Astrocyte (in vitro differentiated cells and primary cell): ENCODE measurements at places on chromosomes 7 and 10. TPM values are rescaled to one million over a fixed set of nuclear protein-coding genes. Genes with fewer than 3 reads are reported as not detected.

DNA sequence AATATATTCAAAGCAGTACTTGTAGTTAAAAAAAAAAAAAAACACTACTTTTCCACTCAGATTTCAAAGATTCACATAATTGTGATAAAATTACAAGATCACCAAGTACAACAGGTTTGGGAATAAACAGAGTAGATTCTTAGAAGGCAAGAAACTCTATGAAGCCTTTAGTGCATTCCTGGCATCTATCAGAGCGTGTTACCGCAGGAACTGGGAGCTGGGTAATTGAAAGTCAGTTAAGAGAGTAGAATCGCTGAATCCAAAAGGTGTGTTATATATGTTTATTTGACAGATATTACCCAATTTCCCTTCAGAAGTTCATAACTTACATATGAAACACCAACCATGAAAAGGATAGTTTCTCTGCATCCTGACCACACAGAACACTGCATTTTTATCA lies 159.2 kb upstream of the PLXNA4 start:
- no peak overlapping the region for H3K4me3 ChIP-seq
- H3K27me3 ChIP-seq: no peaks in the 10 kb centered on the region
- DNase-seq: no peak

DNA sequence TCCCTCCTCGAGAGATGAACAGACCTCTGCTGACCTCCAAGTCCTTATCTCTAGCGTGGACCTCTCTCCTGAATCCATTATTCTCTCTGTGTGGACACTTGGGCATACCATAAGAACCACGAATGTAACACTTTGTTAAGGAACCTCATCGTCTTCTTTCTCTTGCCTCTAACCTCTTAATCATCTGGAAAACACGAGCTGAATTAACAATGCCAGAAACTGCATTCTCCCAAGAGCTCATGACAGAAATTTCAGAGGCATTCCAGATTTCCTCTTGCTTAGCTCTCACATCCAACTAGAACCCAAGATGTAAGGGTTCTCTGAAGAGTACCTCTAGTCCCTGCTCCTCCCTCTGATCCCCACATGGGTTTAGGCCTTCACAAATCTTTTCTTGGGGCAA lies 101.5 kb downstream of the TRIL start:
- peaks cover 18% of the 10 kb centered on the region for H3K4me1 ChIP-seq
- peaks cover 18% of the 10 kb centered on the region for H3K27me3 ChIP-seq
- peak overlapping the region; percentile 41 for H3K27ac ChIP-seq
- no peak overlapping the region for H3K4me3 ChIP-seq
- no peaks in the 10 kb centered on the region for H3K36me3 ChIP-seq
- DNase-seq: peak; percentile 49

The TEX47 gene
- total RNA-seq: not detected in 2 replicates

The FAM25G gene
- not detected in 2 replicates for total RNA-seq

The MSMB gene
- not detected in 2 replicates for total RNA-seq
